ENCODE measurements at places on chromosomes 6 and 20.
A peak's percentile ranks its signal among the peaks of the same experiment; 100 is the strongest.

DNA sequence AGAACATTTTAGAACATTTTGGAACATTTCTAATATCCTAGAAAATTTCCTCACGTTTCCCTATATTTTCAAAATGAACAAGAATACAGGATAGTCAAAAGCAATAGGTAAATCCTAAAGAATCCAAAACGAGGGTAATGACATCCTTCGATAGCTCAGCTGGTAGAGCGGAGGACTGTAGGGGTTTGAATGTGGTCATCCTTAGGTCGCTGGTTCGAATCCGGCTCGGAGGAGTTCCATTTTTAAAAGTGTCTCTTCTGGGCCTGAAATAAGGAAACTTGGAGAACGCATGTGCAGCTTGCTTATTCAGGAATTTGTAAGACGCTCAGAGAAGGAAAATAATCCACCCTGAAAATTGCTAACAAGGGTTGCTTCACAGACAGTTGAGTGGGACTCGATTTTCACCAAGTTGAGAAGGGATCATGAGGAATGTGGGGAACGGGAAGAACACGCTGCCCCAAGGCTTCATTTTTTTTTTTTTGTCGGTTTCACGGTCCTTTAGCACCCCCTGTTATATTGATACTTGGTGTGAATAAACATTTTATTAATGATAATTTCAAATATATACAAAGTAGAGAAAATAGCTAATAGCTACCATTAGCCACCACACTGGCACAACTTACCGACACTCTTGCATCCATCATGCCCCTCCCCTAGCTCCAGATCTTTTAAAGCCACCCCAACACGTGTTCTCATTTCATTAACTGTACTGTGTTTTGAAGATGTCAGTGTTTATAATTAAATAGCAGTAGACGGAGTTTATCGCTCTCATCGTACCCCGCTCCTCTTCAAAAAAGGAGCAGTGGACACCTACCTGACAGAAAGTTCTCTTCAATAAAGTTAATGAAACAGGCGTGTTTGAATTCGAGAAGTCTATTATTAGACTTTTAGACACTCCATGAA lies 1.8 kb upstream of the ABT1 start:
- peak; percentile 17 for DNase-seq

GRCh38 chr6:41163419-41163717 lies 452 bp upstream of the TREM2 start:
- no peak for DNase-seq

- peak; percentile 27 for DNase-seq
These were observed 21.2 kb downstream of the STK38 start for GRCh38 chr6:36526066-36526465.

DNA sequence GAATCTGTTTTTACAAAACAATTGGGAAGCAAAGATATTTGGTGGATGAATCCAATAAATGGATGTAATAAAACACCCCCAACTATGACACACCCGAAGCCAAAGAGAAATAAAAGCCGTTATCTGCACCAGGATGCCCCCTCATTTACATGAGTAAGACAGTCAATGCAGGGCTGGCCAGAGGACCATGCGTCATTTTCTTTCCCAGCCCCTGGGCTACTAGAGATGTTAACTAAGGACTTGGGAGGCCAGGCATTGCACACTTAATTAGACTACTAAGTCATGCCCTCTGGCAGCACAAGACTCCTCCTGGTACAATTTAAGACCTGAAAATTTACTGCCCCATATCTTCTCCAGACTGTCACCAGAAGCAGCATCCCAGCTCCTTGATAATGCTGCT lies 3.2 kb downstream of the LEMD2 start:
- no peak for DNase-seq

DNA sequence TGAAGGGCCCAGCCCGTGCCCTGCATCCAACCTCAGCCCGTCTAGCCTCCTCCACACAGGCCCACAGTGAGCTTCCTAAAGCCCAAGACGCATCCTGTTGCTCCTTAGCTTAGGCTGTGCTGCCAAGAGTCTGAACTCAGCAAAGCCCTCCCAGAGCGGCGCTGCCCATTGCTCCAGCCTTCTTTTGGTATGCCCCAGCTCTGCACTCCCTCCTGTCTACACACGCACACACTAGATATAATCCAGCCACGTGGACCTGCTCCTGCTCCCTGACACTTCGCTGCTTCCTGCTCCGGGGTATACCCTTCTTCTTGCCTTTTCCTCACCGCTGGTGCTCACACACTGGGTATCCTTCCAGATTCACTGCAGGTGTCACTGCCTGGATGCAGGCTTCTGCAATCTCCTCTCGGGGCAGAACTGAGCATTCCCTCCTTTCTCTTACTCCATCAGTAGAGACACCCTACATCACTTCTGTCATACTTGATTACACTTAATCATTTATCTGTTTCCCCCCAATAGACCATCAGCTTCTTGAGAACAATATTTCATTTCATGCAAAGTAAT lies 23.8 kb downstream of the GABRR2 start:
- no peak for DNase-seq

DNA sequence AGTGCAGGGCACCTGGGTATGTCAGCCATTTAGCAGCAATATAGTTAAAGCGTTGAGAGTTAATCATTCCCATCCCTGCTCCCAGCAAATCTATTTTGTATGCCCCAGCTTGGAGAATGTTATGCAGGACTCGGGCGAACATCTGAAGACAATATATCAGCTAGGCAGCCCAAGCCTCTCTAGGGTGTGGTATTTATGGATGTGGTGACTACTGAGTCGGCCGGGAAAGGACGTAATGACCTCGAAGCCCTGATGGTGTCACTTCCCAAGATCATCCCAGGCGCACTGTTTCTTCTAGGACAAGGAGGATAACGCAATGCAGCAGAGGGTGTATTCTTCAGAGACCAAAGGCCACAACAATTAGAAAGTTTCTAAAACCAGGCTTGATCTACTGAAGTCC lies 63.6 kb upstream of the FAM184A start:
- DNase-seq, result no peak

- DNase-seq, result no peak
These were observed 67.5 kb downstream of the INSM1 start for GRCh38 chr20:20435453-20435852.

DNA sequence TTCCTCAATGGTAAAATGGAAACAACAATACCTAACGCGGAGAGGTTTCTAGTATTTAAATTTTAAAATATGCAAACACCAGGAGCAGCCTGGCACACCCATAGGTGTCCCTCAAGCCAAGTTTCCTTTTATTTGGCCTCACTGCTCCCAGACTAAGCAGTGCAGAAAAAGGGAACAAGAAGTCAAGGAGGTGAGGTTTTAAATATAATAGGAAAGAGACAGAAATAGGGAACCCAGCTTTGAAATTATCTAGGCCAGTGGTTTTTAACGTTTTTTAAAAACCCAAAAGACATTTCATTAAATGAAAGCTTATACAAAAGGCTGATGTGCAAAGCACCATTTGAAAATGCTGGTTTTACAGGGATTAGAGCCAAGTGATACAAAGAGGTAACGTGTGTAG lies 109.6 kb downstream of the SLC22A3 start:
- DNase-seq, result no peak

GRCh38 chr20:47181056-47181862 lies 175.2 kb downstream of the ZMYND8 start:
- peak; percentile 81 for DNase-seq

GRCh38 chr20:57265336-57265996 lies 975 bp downstream of the BMP7 start:
- no peak for DNase-seq

DNA sequence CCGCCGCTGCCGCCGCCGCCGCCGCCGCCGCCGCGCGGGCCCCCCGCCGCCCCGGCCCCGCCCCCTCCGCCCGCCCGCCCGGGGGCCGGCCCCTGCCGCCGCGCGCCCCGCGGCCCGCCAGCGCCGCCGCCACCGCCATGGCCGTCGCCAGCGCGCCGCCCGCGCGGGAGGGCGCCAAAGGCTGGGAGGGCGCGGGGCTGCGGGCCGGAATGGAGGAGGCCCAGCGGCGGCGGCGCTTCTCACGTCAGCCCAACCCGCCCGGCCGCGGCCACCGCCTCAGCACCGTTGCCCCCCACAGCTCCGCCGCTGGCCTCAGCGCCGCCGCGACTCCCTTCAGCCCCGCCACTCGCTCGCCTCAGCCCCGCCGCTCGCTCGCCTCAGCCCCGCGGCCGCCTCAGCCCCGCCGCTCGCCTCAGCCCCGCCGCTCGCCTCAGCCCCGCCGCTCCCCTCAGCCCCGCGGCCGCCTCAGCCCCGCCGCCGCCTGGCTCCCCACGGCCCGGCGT lies 258 bp downstream of the PHF10 start:
- DNase-seq, result peak; percentile 31

- no peak for DNase-seq
These were observed 124.1 kb upstream of the RPS6KA2 start for GRCh38 chr6:166751051-166751595.

- no peak for DNase-seq
These were observed 8.5 kb upstream of the POU5F1 start for GRCh38 chr6:31179042-31179386.
